ENCODE measurements at places on chromosomes 16 and 17. TPM values are rescaled to one million over a fixed set of nuclear protein-coding genes. Genes with fewer than 3 reads are reported as not detected.

- no peak for DNase-seq
These were observed 55.4 kb upstream of the DOC2B start for GRCh38 chr17:236641-237405.

- peak; percentile 13 for DNase-seq
These were observed 51.1 kb downstream of the ADAMTS18 start for GRCh38 chr16:77383606-77384187.

The ARHGDIA gene
- 305 TPM for total RNA-seq

The PRAC2 gene
- total RNA-seq, result not detected

The CTF1 gene
- 2.5 TPM for total RNA-seq

The PRSS21 gene
- not detected for total RNA-seq

The NSF gene
- total RNA-seq, result 52.6 TPM

GRCh38 chr17:1627182-1627981 lies 1.3 kb downstream of the SLC43A2 start:
- DNase-seq, result no peak

DNA sequence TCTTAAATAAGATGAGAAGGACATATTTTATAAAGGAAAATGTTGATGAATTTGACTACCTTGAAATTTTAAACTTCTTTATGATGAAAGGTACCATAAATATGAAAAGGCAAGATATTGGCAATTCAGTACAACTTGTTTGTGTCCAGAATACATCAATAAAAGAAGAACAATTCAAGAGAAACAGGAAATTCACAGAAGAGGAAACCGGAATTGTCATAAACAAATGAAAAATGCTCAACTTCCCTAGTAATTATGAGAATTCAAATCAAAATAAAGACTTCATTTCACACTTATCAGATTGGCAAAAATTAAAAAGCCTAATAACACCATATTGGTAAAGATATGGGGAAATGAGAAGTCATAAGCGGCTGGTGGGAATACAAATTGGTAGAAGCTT lies 54.3 kb downstream of the WSB1 start:
- no peak for DNase-seq

- DNase-seq, result peak; percentile 62
These were observed 33.2 kb downstream of the TUBD1 start for GRCh38 chr17:59859444-59860025.

The CIITA gene
- 1.1 TPM for total RNA-seq

DNA sequence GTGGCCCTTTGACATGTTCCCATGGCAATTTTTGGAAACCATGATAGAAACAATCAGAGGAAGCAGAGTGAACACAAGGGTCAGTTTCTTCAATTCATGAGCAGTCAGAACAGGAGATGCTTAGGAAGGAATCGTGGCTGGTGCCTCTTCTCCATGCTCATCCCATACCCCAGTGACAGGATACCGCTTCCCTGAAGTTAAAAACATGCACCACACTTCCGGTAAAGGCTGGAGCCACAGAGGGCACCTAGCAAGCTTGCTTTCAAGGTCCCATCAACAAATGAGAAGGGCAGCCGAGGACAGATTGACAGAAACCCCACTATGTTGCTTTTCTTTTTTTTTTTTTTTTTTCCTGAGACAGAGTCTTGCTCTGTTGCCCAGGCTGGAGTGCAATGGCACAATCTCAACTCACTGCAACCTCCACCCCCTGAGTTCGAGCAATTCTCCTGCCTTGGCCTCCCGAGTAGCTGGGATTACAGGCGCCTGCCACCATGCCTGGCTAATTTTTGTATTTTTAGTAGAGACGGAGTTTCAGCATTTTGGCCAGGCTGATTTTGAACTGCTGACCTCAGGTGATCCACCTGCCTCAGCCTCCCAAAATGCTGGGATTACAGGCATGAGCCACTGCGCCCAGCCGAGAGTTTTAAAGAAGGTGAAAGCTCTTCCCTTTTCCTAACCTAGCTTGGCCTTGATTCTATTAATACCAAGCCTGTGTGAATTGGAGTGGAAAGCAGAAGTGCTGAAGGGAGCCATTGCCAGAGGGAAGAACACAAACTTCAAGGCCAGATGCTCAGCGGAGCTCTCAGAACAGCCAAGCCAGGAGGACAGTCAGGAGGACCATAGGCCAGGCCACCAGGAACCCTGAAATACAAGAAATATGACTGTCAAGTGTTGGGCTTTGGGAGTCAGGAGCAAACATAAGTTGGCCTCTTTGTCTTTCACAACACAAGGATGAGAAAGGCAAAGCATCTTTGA lies 16.6 kb downstream of the GP2 start:
- no peak for DNase-seq

DNA sequence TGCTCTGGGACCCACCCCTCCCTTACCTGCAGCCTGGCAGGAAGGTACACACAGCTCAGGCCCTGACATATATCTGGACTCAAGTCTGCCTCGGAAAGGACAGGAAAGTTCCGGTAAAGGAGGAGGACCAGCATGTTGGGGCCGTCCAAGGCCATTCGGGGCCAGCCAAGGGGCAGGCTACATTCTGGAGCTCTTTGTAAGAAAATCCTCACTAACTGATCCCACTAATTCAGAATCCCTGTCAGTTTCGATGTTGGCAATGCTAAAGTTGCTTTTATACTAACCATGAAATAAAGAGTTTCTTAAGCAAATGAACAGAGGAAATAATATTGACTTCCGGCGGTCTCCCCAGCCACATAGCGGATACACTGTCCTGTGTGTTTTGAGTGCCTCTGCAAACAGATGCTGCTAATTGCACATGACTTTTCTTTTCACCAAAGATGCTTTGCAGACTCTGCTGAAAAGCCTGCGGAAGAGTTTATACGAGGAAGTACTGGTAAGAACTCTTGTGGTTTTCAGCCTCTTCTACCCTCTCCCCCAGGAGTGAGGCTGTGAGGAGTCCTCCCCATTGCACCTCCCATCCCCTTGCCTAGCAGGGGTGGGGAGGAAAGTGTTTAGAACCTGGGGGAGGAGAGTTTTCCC lies 54.8 kb downstream of the PLXDC1 start:
- no peak for DNase-seq

DNA sequence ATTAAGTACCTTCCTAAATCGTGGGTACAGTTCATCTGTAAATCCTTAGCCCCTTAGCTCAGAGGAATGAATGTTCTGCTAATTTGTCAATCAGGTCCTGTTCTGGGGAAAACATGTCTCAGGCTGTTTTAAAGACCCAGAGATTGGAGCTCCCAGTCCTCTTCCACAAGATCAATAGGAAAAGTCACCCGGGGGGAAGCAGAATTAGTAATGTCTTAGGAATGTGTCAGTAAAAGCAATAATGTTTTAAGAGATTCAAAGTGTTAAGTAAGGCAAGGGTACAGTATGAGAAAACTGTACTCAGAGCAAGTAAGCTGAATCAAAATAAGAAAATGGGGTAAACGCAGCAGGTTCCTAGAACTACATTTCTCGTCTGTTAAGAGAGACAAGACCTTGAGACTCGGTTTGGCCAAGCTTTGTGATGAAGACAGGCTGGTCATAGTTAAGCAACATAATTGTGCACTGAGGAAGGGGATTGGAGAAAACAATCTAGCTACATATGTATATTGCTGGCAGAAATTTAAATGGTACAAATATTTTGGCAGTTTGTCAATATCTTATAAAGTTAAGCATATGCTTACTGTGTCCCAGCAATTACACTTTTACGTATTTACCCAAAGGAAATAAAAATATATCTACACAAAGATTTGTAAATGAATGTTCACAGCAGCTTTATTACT lies 192.9 kb upstream of the C17orf78 start:
- DNase-seq, result no peak

The LCMT1 gene
- total RNA-seq, result 40.9 TPM

The CDC6 gene
- 43.2 TPM for total RNA-seq

- DNase-seq, result no peak
These were observed 28.7 kb downstream of the ACSF3 start for GRCh38 chr16:89122322-89122851.

The CDC42EP4 gene
- 24.1 TPM for total RNA-seq

The CMTM2 gene
- total RNA-seq, result not detected

- DNase-seq, result no peak
These were observed 2.0 kb downstream of the CACNA1G start for GRCh38 chr17:50562242-50563091.

DNA sequence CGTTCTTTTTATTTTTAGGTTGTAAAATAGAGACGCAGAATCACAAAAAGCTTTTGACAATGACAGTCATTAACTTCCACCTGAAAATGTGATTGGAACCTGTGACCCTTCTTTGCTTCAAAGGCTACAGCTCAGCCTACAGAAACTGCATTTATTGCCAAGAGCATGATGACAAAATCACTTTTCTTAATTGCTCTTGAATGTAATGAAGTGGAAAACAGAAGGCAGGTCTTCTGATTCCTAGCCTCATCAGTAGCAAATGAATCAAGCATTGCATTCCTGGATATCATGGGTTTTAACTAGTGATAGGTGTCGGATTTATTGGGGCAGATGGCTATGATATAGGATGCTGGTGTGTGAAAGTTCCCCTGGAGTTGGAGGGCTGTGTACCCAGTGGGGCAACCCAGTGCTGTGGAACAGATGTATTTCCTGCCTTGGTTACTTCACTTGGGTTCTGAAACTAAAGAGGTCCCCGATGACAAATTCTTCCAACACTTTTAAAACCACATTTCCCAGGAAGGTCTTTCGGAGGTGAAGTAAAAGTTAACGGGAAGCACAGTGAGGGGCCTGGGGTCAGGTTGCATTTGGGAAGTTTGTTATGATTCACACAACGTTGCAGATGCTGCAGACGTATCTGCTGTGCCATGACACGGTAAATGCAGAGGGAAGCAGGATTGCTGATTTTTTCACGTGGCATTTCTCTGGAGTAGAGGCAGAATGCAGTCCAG lies 127.5 kb downstream of the HS3ST3A1 start:
- peak; percentile 25 for DNase-seq

The NTN3 gene
- total RNA-seq, result not detected

The FBXW10B gene
- 0.83 TPM for total RNA-seq

GRCh38 chr17:56638591-56639051 lies 45.1 kb downstream of the NOG start:
- no peak for DNase-seq

- no peak for DNase-seq
These were observed 75.2 kb downstream of the CPPED1 start for GRCh38 chr16:12728469-12728868.

The NPIPA5 gene
- total RNA-seq, result 2.4 TPM

GRCh38 chr16:13436641-13437412 lies 483.1 kb upstream of the ERCC4 start:
- DNase-seq, result peak; percentile 87

DNA sequence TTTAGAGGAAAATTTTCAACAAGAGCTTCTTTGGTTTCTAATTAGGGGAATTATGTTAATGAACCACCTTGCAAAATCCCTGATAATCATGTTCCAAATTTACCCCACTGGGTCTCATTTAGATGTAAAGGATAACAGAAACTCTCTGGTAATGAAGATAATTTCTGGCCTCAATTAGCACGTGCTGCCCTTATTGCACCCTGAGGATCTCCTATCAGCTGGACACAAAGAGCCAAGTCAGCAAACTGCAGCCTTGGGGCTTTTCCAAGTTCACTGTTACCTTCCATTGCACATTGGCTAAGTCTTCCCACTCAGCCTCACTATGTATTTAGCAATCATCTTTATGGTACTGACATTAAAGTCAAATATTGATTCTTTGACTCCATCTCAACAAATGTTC lies 78.1 kb downstream of the GP2 start:
- DNase-seq, result no peak

GRCh38 chr17:74964988-74965622 lies 7.5 kb downstream of the HID1 start:
- DNase-seq, result no peak

The SOX9 gene
- total RNA-seq, result 11.3 TPM

GRCh38 chr16:77937473-77938149 lies 84.7 kb upstream of the CLEC3A start:
- DNase-seq, result no peak

GRCh38 chr17:7058831-7059447 lies 15.0 kb upstream of the SLC16A11 start:
- peak; percentile 58 for DNase-seq

GRCh38 chr17:81237591-81238489 lies 1.0 kb downstream of the TEPSIN start:
- DNase-seq, result no peak

The UMOD gene
- total RNA-seq, result not detected

- DNase-seq, result no peak
These were observed 53.0 kb upstream of the MNT start for GRCh38 chr17:2453866-2454265.

The SLC5A2 gene
- total RNA-seq, result not detected

DNA sequence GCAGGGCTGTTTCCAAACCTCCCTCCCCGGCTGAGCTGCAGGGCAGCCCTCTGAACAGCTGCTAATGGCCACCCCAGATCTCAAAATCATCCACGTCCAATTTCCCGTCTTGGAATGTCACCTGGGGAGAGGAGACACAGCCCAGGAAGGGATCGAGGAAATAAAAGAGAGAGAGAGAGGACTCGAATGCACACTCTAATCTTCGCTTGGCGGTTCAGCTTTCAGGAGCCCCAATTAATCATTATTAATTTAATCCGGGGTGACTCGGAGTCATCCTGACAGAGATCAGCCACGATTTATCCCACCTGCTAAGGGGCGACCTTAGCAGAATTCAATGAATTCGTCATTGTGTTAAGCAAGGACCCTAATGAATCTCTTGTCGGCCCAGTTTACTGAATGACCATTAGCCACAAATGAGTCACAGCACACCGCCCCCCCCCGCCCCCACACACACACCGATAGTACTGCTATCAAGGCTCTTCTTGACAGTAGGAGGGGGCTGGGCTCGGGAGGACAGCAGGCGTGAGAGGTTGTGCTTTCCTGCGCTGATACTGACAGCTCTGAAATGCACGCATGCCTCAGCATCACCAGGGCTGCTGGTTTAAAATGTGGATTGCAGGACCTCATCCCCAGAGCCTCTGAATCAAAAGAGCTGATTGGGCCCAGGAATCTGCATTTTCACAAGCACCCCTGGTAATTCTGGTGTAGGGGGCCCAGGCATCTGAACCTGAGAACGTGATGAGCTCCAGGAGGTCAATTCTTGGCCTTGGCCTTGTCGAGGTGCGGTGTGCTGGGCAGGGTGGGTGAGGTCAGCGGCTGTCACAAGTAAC lies 190.0 kb upstream of the CIBAR2 start:
- DNase-seq, result no peak

DNA sequence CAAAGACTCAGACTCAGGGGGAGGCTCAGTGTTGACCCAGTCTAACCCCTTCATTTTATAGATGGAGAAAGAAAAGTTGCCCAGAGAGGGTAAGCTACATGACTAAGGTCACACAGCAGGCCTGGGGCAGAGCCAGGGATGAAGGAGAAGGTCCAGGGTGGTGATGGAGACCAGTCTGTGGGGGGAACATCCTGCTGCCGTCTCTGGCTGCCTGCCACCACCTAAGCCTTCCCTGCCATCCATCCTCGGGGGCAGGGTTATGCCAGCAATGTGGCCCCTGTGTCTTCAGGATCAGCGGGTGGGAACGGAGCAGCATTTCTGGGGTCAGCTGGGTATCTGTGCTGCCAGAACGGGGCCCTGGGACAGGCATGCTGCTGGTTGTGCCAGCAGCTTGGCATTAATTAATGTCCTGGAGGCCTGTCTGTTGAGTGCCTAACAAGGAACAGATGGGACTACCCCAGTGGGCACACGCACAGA lies 5.5 kb downstream of the DOK4 start:
- no peak for DNase-seq

The ETV4 gene
- 49.8 TPM for total RNA-seq

The KRT33A gene
- total RNA-seq, result not detected

- DNase-seq, result no peak
These were observed 26.0 kb downstream of the FCSK start for GRCh38 chr16:70480127-70481105.

GRCh38 chr17:37092701-37093100 lies 143.9 kb downstream of the AATF start:
- DNase-seq, result no peak

All from LHCN-M2 (cell line).